Ovary (tissue), 10 donors: ENCODE measurements at places on chromosomes 11 and 22.

DNA sequence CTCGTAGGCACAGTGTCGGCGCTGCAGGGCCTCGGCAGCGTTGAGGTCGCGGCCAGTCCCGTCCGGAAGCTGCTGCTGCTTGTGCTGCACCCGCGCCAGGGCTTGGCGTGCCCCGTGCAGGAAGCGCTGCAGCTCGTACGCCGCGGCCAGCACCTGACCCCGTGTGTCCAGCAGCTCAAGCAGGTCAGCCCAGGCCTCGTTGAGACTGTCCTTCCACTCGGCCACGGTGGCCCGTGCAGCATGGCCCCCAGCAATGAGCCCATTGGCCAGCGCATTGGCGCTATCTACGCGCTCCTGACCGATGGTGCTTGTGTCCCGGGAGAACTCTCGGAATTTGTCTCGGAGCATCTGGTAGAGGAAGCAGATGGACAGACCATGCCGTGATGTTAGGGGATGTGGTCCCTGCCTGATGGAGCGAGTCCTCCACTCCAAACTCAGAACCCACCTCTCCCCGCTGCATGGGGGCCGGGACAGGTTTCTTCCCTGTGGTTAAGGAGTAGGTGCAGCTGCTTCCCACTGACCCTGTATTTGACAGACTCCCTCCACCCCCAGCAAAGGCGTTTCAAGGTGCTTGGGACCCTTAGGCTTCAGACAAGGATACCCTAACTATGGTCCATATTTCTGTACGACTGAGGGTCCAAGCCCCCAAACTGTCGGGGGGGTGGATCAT, 13.8 kb upstream of the RBM4B start:
- DNase-seq, result no peak

- no peak for DNase-seq
These were observed 15.9 kb upstream of the HYLS1 start for GRCh38 chr11:125871391-125872137.

DNA sequence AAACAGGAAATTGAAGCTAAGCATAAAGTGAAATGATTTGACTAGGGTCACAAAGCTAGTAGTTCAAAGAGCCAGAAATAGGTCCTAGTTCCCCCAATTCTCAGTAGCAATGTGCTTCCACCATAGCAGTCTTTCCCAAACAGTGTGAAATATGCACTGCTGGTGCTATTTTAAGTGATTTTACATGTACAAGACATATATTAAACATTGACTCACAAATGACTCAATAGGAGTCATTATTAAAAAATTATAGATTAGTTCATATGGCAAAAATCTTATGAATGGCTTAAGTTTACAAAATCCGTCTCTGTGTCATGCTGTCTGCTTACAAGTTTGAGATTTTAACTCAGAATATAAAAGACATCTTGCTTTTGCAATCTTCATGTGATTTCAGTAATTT, 21.4 kb downstream of the KIF18A start:
- DNase-seq, result no peak

- DNase-seq, result peak; percentile 52
These were observed 1.5 kb upstream of the SELENOO start for GRCh38 chr22:50199251-50199721.

- DNase-seq, result no peak
These were observed 6.1 kb downstream of the CLDN5 start for GRCh38 chr22:19517919-19518611.

- DNase-seq, result no peak
These were observed 40.0 kb upstream of the RRM1 start for GRCh38 chr11:4054643-4055042.

- DNase-seq, result no peak
These were observed 18.2 kb upstream of the CLPB start for GRCh38 chr11:72452495-72452894.

DNA sequence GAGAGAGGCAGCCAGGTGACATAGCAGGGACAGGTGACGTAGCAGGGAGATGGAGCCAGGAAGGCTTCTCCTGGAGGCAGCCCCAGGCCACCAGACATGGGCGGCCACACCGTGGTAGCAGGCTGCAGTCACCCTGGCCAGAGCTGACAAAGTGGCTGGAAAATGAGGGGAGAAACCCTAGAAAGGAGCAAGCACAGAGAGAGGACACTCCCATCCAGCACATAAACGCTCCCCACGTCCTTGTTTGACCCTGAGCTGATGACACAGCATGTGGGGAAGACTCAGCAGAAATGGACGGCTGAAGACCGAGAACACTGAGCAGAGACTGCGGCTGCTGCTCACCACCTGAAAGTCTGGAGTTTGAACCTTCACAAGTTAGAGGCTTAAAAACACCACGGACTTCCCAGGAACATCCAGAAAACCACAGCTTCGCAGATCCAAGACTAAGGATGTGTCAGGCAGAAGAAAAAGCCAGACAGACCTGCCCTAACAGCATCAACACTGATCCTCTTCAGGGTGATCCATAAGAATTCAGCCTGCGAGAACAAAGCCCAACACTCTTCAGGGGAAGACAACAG, 28.7 kb downstream of the DRD4 start:
- DNase-seq, result peak; percentile 48

- no peak for DNase-seq
These were observed 54.0 kb downstream of the ZNRF3 start for GRCh38 chr22:28937206-28938025.

GRCh38 chr22:21938071-21938822, 14.4 kb downstream of the PPM1F start:
- peak; percentile 92 for DNase-seq
